ENCODE measurements at places on chromosomes 4 and X. TPM values are rescaled to one million over a fixed set of nuclear protein-coding genes. Genes with fewer than 3 reads are reported as not detected.

MSANTD1 gene
- 0.63 TPM for polyA plus RNA-seq

SPIN4 gene
- polyA plus RNA-seq, result 2.4 TPM

FNIP2 gene
- 12.1 TPM for polyA plus RNA-seq

EVC2 gene
- 2.2 TPM for polyA plus RNA-seq

C1QTNF7 gene
- polyA plus RNA-seq, result 0.38 TPM

- H3K27ac ChIP-seq, result no peak overlapping the region
- no peak overlapping the region for H3K4me3 ChIP-seq
- no peak for DNase-seq
- H3K4me1 ChIP-seq, result peaks cover 2% of the 10 kb centered on the region
Observed at GRCh38 chrX:150081076-150081475, 142.8 kb upstream of the EOLA2 start.

DNA sequence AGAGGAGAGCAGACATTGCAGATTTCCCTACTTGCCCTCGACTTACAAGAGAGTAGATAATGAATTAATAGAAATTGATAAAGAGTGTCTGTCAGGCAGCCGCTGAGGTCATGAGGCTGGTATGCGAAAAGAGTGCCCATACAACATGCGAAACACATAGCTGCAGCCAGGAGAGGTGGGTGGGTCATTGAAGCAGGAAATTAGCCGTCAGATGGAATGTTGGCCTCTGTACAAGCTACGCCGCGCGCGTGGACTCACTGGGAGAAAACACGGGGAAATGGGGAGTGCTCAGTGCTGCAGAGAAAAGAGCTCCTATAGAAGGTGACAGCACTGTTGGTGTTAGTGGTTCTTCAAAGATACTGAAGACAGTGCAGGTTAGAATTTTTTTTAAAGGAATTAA lies 125.1 kb downstream of the RAPGEF2 start:
- no peak overlapping the region for H3K4me3 ChIP-seq
- peaks cover 6% of the 10 kb centered on the region for H3K4me1 ChIP-seq
- DNase-seq, result peak; percentile 87
- no peaks in the 10 kb centered on the region for H3K27me3 ChIP-seq
- H3K36me3 ChIP-seq, result no peaks in the 10 kb centered on the region

- no peak overlapping the region for H3K27ac ChIP-seq
- DNase-seq, result no peak
- no peaks in the 10 kb centered on the region for H3K36me3 ChIP-seq
- no peaks in the 10 kb centered on the region for H3K27me3 ChIP-seq
- H3K4me3 ChIP-seq, result no peak overlapping the region
- no peaks in the 10 kb centered on the region for H3K4me1 ChIP-seq
Observed at GRCh38 chr4:129218897-129219296, 122.9 kb downstream of the C4orf33 start.

- no peaks in the 10 kb centered on the region for H3K36me3 ChIP-seq
- H3K4me3 ChIP-seq, result no peak overlapping the region
- DNase-seq, result no peak
- H3K4me1 ChIP-seq, result no peaks in the 10 kb centered on the region
Observed at GRCh38 chr4:139933104-139933503, 220.9 kb downstream of the MAML3 start.

- H3K27ac ChIP-seq, result no peak overlapping the region
- H3K4me1 ChIP-seq, result no peaks in the 10 kb centered on the region
- no peak for DNase-seq
- H3K27me3 ChIP-seq, result no peaks in the 10 kb centered on the region
Observed at GRCh38 chr4:25792876-25793275, 69.9 kb downstream of the SEL1L3 start.

DNA sequence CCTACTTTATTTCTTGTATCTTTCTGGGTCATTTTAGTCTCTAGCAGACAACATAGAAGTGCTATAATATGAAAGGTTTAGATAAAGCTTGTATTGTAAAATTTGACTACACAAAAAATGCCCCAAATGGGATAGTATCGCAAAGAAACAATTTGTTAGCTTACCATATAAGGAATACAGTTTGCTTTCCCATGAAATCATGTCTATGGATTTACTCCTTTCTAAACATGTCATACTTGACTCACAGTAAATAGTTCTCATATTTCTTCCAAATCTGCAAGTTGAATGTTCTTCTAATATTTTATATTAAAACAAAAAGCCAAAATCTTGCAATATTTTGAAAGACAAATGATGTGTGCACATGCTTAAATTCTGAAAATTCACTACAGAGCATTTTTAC lies 103.9 kb downstream of the PPA2 start:
- peaks cover 6% of the 10 kb centered on the region for H3K36me3 ChIP-seq
- DNase-seq, result no peak
- H3K27me3 ChIP-seq, result no peaks in the 10 kb centered on the region
- H3K4me3 ChIP-seq, result no peak overlapping the region
- H3K4me1 ChIP-seq, result peaks cover 4% of the 10 kb centered on the region

DNA sequence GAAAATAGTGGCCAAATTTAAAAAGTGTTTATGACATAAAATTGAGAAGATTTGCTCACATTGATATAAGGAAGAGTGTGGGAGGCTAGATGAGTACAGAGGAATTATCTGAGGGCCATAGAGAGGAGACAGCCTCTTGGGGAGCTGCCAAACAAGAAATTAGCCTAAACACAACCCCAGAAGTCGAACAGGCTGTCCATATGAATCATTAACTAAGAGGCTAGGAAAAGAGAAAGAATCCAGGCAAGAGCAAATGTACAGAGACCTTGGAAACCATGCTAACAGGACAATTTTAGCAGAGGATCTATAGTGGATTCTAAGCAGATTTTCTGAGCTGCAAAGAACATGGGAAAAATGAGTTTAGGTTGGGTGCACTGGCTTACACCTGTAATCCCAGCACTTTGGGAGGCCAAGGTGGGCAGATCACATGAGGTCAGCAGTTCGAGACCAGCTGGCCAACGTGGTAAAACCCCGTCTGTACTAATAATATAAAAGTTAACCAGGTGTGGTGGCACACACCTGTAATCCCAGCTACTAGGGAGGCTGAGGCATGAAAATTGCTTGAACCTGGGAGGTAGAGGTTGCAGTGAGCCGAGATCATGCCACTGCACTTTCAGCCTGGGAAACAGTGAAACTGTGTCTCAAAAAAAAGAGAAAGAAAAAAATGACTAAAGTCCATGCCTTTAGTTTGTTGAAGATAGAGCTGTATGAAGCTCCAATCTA lies 76.1 kb downstream of the NWD2 start:
- DNase-seq, result no peak
- no peak overlapping the region for H3K27ac ChIP-seq
- H3K4me3 ChIP-seq, result no peak overlapping the region
- no peaks in the 10 kb centered on the region for H3K36me3 ChIP-seq
- no peaks in the 10 kb centered on the region for H3K4me1 ChIP-seq

DNA sequence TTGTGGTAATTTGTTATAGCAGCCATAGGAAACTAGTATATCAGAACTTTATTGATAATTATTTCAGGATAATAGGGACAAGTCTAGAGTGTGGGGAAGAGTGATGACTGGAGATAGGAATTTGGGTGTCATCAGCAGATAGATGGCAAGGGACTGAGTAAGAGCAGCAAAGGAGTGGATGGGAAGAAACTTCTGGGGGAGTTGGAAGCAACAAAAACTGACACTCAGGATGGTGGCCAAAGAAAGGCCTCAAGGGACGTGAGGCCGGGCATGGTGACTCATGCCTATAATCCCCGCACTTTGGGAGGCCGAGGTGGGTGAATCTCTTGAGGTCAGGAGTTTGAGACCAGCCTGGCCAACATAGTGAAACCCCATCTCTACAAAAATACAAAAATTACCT lies 9.1 kb upstream of the SLC25A5 start:
- H3K4me1 ChIP-seq, result no peaks in the 10 kb centered on the region
- no peaks in the 10 kb centered on the region for H3K27me3 ChIP-seq
- H3K4me3 ChIP-seq, result no peak overlapping the region
- H3K27ac ChIP-seq, result no peak overlapping the region
- H3K36me3 ChIP-seq, result no peaks in the 10 kb centered on the region
- DNase-seq, result no peak

- no peaks in the 10 kb centered on the region for H3K4me1 ChIP-seq
- H3K36me3 ChIP-seq, result no peaks in the 10 kb centered on the region
- H3K27me3 ChIP-seq, result peaks cover 8% of the 10 kb centered on the region
- no peak for DNase-seq
- H3K27ac ChIP-seq, result no peak overlapping the region
Observed at GRCh38 chrX:114058988-114059418, 524.9 kb upstream of the HTR2C start.

- peak overlapping the region; percentile 3 for H3K4me3 ChIP-seq
- peaks cover 4% of the 10 kb centered on the region for H3K27me3 ChIP-seq
- no peak overlapping the region for H3K27ac ChIP-seq
- DNase-seq, result no peak
- H3K4me1 ChIP-seq, result peaks cover 31% of the 10 kb centered on the region
Observed at GRCh38 chrX:40083120-40083978, 14.4 kb downstream of the BCOR start.

All from lung (tissue), 17 donors.